ENCODE measurements at places on chromosomes 5 and 9. TPM values are rescaled to one million over a fixed set of nuclear protein-coding genes. Genes with fewer than 3 reads are reported as not detected.

Gene CEP72
- 7.6 TPM for total RNA-seq

Gene SYK
- 0.02 TPM for total RNA-seq

Gene STING1
- 0.77 TPM for total RNA-seq

Gene CHSY3
- 0.36 TPM for total RNA-seq

Gene TAF11L11
- 0.07 TPM for total RNA-seq

Gene TMEM215
- not detected for total RNA-seq

Gene SCGB3A2
- not detected for total RNA-seq

Gene SLC45A2
- total RNA-seq: not detected

Gene TSSK1B
- not detected for total RNA-seq

Gene PCDHA8
- total RNA-seq: 0.06 TPM

Gene PCSK1
- total RNA-seq: 0.16 TPM

Gene PCDHA9
- total RNA-seq: not detected

Gene NR2F1-AS1
- total RNA-seq: 2.6 TPM

Gene JAKMIP2
- not detected for total RNA-seq

Gene C9orf153
- total RNA-seq: 0.25 TPM

Gene LRRC19
- not detected for total RNA-seq

Gene KCNN2
- 0.14 TPM for total RNA-seq

Gene PCDHGA8
- total RNA-seq: not detected

Gene NR5A1
- 0.11 TPM for total RNA-seq

Gene GLDC
- 14.9 TPM for total RNA-seq

Gene SLC6A7
- 0.02 TPM for total RNA-seq

Gene HAVCR2
- total RNA-seq: 0.52 TPM

Gene GPR150
- total RNA-seq: 0.13 TPM

Gene OMD
- not detected for total RNA-seq

Gene FABP6
- 1.1 TPM for total RNA-seq

Gene BICD2
- total RNA-seq: 30.8 TPM

Gene PTAR1
- 13.2 TPM for total RNA-seq

Gene FNBP1
- 11.2 TPM for total RNA-seq

Gene SAPCD2
- total RNA-seq: 20.3 TPM

Gene LCN9
- total RNA-seq: 0.14 TPM

Gene ALDH7A1
- total RNA-seq: 78.4 TPM

Gene OTP
- total RNA-seq: 0.08 TPM

Gene DNAJA1
- 252 TPM for total RNA-seq

Gene ABO
- not detected for total RNA-seq

Gene SPATA31D4
- total RNA-seq: not detected

Gene C1QTNF3
- total RNA-seq: not detected

Gene FCHO2
- total RNA-seq: 10.8 TPM

Gene OR1J2
- total RNA-seq: not detected

Gene SPINK6
- 0.27 TPM for total RNA-seq

Gene IL7R
- 0.40 TPM for total RNA-seq

Gene ANKRD31
- total RNA-seq: 0.06 TPM

Gene PCDHGC5
- total RNA-seq: 0.03 TPM

Gene FOXD4
- 0.34 TPM for total RNA-seq

Gene SLC1A3
- 0.08 TPM for total RNA-seq

All from A549 treated with dexamethasone at 1 μM for 4 hours (cell line).